Activated naive CD8-positive, alpha-beta T cell treated with anti-CD3 and anti-CD28 coated beads, Interleukin-2, amount 50 U/mL, for 16 hours (primary cell): ENCODE measurements at places on chromosomes 7 and 10.

DNA sequence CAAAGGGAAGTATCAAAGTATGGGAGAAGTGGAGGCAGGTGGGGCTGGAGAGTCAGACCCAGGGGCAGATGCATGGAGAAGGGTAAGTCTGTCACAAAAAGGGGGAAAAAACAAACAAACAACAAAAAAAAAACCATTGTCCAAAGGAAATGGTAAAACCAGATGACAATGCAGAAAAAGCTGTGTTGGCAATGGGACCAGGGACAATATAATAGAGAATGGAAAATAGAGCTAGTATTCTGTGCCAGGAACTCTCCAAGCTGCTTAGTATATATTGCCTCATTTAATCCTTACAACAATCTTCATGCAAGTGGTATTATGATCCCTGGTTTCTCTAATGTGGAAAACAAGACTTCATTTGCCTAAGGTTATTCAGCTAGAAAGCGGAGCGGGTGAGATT is 13.1 kb upstream of the KDM7A start:
- DNase-seq = no peak

DNA sequence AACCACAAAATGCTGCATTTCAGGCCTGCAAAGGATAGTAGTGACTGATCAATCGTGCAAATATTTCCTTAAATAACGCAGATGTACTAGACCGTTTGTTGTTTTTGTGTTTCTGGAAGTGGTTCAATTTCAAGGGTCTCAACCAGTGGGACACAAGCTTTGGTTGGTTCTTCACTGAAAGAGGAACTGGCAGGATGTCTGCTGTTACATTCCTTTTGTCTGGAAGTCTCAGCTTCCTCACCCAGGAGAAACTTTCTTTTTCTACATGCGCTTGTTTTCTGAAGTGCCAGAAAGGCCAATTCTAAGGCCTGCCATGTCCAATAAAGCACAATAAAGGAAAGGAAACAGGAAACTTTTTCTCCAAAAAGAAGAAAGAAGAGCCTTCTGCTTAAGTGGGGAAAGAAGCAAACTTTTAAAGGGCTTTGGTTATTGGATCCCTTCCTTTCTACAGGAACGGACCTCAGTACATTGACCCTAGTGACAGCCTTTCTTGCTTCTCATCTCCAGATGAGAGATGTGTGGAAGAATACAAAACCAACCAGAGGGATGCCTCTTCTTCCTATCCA is 4.1 kb downstream of the DKK1 start:
- DNase-seq = no peak

GRCh38 chr7:47601119-47601880 is 19.4 kb upstream of the TNS3 start:
- DNase-seq = no peak

DNA sequence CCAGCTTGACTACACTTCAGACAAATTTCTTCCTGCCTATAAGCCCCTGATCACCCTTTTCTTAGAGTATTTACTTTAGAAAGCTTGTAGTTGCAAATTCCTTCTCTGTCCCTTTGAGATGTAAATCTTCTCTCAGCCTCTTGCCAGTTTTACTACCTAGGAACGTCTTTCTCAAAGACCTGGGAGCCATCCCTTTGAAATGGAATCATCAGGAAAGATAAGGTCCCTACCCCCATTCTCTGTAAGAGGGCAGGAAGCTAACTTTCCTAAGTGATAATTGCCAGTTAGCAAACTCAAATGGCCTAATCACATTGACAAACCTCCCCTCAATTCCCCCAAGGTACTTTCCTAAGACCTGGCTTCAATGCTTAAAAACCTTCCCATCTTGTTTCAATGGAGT is 304.5 kb downstream of the MDFIC start:
- no peak for DNase-seq

DNA sequence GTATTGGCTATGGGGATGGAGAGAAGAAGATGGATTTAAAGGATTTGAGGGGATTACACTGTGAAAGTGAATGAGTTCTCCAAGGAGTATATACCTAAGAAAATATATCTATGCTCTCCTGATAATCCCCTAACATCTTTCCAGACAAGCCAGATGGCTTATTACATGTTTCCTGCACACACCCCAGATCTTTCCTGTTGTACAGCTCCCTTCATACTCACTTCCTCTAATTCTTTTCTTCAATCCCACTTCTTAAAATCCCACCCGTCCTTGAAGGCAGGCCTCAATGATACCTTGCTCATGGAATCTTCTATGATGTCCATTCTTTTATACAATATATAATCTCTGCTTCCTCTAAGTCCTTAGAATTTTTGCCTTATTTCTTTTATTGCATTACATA is 317.2 kb upstream of the DGKB start:
- no peak for DNase-seq

- DNase-seq = no peak
Measured at GRCh38 chr10:96513305-96513697, 425 bp downstream of the TLL2 start.

GRCh38 chr7:98774884-98775283 is 94.9 kb downstream of the TMEM130 start:
- no peak for DNase-seq

- no peak for DNase-seq
Measured at GRCh38 chr7:30460246-30460633, 18.3 kb downstream of the NOD1 start.
